Stimulated activated naive CD4-positive, alpha-beta T cell treated with Interleukin-2 at 50 U/mL for 16 hours (primary cell): ENCODE measurements at places on chromosomes 4 and X.

GRCh38 chr4:98822144-98822543 is 106.8 kb downstream of the EIF4E start:
- DNase-seq = no peak

DNA sequence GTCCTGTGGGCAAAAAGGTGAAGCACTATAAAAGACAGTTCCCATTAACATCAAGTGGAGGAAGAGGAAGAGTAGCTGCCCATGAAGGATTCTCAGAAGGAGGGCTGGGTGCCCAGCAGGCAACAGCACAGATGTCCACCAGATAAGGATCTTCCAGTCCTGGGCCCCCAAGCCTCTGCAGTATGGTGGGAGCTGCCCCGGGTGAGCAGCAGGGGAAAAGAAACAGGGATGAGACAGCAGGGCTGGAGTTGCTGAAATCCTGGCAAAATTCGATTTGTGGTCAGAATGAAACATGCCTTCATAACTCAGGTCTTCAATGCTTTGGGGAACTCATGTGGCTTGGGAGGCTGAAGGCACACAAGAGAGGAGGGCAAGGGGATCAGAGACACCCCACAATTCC is 94.6 kb downstream of the RASL11B start:
- DNase-seq = no peak

DNA sequence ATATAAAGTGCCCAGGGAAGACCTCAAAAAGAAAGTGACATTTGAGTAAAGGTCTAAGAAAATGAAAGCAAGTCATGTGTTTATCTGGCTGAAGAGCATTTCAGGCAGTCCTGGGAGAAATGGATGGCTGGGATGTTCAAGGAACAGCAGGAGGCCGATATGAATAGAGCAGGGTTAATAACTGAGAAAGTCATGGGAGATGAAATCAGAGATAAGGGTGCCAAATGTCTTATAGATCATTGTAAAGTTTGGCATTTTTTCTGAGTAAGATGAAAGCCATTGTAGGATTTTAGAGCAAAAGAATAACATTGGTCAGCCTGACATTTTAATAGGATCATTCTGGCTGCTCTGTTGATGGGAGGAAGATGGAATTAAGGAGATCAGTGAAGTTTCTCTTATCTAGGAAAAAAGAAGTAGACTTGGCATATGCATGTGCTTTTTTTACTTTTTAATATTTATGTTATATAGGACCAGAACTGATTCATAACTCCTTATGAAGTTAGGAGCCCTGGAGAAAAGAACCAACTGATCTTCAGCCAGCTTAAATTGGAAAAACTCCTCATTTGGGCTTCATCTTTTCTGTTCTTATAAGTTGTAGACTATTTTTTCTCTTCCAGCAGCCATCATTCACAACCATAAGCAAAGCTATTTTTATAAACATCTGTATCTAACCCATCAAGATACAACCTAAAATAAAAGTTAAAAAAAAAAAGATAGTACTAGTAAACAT is 18.6 kb downstream of the AIMP1 start:
- DNase-seq = no peak

- no peak for DNase-seq
Observed at GRCh38 chrX:31523884-31524536, 452.2 kb upstream of the FTHL17 start.

DNA sequence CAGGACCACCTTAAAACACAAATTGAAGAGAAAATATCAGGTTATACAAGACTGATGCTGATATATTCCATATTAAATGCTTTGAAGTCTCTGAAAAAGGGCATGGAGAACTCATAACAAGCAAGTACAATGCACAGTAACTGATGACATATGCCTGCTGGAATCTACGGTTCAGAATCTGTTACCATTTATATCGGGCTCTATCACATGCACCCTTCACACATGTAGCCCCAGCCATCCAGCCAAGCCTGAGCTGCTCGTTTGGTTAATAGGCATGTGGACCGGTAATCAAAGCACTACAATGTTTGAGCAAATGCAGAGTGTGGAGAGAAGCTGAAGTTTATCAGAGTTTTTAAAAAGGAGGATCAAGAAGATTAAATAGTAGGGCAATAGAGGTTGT is 11.8 kb downstream of the COMMD8 start:
- DNase-seq = no peak

- DNase-seq = no peak
Observed at GRCh38 chr4:45855857-45856256, 268.0 kb downstream of the GABRG1 start.

- no peak for DNase-seq
Observed at GRCh38 chrX:42797651-42798269, 19.8 kb upstream of the PPP1R2C start.

DNA sequence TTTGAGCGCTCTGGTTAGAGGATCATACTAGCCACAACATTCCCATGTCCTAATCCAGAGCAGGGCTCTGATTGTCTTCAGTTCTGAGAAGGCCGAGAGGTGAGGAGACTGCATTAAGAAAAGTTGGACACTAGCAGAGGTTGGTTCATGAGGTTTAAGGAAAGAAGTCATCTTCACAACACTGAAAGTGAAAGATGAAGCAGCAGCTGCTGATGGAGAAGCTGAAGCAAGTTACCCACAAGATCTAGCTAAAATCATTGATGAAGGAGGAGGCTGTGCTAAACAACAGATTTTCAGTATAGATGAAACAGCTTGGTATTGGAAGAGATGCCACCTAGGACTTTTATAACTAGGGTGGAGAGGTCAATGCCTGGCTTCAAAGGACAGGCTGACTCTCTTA is 36.8 kb downstream of the RAP1GDS1 start:
- DNase-seq = no peak

DNA sequence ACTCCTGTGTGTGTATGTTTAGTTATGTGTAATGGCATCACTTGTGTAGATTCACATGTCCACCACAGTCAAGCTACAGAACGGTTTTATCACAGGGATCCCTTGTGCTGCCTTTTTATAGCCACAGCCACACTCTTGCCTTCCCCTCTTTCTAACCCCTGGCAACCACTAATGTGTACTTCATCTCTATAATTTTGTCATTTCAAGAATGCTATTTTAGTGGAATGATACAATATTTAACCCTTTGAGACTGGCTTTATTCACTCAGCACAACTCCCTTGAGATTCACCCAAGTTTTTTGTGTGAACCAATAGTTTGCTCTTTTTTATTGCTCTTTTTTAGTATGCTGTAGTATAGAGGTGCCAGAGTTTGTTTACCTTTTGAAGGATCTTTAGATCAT is 112.1 kb downstream of the CDKL5 start:
- no peak for DNase-seq
